ENCODE measurements at places on chromosomes 16 and 17.

DNA sequence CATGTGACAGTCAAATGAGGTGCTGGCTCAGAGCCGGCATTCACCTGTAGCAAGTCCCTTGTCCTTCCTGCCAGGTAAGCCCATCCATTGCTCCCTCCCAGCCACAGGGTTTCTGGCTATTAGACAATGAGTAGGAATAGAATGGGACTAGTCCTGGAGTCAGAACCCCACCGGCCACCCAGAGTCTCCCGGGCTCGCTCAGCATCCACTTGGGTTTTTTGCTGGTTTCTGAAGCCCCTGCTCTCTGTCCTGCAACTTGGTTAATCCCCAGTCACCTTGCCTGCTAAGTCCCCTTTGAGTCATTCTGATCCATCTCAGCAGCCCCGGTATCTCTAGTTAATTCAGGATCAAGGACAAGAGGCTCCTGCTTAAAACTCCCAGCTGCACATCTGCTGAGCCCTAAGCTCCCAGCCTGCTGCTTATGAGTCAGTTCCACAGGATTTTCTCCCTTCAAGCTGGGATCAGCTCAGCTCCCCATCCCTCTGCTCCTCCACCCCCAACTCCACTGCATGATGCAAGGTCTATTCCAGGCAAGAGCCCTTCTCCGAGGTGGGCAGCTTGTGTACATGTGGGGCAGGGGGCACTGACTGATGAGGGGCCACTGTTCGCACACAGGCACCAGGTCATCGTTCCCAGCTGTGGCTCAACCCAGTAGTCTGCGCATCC is 19.9 kb upstream of the MRPS23 start:
- DNase-seq: no peak

- no peak for DNase-seq
Observed at GRCh38 chr17:65231662-65232335, 94.6 kb downstream of the RGS9 start.

GRCh38 chr17:59897090-59897489 is 4.2 kb downstream of the RPS6KB1 start:
- no peak for DNase-seq

DNA sequence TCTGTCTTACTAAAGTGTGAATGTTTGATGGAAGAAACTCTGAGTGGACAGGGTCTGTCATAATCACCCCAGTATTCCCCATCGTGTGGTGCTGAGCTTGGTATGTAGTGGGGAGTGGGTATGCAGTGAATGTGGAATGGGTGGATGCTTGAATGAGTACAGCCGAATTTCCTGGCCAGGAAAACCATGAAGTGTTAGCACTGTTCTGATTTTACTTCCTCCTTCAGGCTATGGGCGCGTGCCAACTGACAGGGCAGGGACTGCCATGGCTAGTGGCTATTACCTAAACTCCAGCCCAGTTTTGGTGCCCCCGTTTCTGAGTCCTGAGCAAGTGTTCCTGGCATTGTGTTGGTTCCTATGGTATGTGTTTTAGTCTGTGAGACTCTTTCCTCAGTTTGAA is 48.6 kb downstream of the PRKCA start:
- DNase-seq: no peak

DNA sequence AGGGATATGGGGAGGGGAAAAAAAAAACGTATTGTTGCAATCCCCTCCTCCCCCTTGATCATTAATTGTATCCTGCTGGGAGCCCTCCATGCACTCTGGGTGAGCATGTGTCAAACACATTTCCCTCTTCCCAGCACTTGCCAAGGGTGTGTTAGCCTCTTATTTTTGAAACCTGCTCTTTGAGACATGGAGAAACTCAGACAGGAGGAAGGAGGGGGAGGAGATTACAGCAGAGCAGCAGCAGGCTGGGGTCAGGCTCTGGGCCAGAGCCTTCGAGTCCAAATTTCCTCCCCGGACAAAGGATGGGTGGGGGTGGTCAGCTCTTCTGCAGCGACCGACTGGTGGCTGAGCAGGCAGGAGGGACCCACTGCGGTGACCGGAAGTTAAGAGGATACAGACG is 64.7 kb downstream of the SOX9 start:
- no peak for DNase-seq

Data from right renal cortex interstitium (tissue), 3 donors.